Right renal pelvis (tissue), 4 donors: ENCODE measurements at places on chromosomes 13 and 19.

DNA sequence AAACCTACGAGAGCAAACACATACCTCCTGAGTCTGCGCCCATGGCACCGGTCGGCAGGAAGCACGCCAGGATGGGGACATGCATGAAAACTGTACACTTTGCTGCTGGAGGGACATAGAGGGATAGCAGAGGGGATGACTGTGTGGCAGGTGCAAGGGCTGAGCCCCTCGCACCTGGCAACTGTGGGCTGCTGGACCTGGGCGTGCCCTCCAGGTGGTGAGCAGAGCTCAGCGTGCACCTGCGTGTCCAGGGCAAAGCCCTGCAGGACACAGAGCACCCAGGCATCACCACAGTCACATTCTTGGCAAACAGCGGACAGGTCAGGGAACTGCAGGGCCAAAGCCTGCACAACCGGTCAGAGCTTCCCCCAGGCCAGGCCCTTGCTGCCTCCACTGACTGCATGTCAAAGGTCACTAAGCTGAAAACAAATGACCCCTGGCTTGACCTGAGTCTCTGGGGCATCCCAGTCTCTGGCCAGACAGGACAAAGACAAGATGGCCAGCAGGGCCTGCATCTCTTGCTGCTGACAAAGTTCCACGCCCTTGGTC is 9.0 kb upstream of the ISYNA1 start:
- DNase-seq: no peak

DNA sequence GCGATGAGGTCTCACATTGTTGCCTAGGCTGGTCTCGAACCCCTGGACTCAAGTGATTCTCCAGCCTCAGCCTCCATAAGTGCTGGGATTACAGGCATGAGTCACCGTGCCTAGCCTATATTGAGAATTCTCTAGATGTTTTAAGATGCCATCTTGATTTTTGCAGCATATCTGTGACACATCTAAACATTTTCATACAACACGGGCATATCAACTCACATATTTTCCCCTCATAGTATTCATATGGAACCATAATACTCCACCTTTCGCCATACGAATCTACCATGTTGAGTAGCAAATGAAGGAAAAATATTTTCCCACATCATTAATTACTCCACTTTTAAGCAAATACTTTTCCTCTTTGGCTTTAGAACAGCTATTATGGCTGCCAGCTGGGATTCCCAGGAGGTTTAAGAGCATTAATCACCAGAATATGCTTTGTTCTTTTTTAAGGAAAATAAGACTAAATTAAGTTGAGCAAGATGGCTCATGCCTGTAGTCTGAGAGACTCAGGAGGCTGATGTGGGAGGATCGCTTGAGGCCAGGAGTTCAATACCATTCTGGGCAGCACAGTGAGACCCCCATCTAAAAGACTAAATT is 56.9 kb upstream of the GTF2F2 start:
- no peak for DNase-seq

DNA sequence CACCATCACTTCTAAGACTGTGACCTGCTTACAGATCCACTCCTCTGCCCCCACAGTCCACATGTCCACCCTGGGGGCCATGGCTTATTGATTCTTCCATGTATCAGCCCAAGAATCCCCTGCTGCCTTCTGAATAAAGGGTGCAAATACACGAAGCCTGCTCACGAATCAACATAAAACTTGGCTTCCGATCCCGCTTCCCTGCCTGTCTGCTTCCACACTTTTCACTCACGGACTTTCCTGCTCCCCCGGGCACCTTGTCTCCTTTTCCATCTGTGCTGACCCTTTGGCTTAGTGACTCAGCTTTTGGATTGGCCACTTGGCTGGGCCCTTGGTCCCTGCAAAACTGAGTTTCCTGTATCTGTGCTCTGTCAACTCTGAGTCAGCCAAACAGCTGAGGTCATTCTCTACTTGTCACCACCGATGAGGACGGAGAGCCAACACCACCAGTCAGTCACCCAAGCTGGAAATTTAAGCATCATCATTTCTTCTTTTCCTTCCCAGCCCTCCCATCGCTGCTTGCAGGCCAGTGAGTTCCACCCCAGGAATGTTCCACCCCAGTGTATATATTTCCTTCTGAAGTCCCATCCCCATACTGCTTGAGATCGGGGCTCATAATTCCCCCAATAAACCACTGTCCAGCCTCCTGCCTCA is 11.4 kb upstream of the USP12 start:
- DNase-seq: no peak

DNA sequence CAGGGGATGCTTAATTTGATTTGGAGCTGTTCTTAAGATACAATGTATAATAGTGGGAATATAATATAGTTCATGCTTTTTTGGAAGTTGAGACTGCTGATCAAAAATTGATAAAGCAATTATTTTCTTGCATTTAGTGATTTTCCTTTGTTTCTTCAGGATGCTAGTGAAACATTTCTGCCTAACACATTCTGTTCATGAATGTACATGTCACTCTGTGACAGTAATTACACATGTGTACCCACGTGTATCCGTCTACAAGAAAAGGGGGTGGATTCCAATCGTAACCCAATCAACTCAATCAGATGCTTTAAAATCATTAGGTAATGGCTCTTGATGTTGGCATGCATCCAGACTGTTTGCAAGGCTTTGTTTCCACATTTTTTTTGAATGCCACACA is 5.0 kb upstream of the FRY start:
- DNase-seq: no peak

DNA sequence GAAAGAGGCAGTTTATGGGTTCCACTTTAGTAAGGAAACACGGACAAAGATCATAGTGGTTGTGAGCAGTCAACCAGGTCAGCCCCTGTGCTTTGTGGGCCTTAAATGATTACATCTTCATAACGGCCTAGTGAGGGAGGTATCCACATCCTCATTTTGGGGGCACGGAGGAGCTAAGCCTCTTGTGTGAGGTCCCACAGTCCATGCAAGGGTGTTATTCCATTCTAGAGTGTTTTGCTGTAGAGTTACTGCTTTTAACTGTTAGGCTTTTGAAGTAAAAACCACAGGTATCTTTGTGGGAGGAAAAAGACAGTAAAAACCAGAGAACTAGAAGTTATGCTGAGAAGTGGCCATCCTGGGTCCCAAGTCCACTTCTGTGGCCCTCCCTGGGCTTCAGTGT is 4.0 kb downstream of the NOP53 start:
- DNase-seq: no peak

GRCh38 chr13:76745261-76746200 is 140.7 kb downstream of the KCTD12 start:
- no peak for DNase-seq

- no peak for DNase-seq
Observed at GRCh38 chr19:38252385-38252784, 3.8 kb downstream of the PPP1R14A start.

DNA sequence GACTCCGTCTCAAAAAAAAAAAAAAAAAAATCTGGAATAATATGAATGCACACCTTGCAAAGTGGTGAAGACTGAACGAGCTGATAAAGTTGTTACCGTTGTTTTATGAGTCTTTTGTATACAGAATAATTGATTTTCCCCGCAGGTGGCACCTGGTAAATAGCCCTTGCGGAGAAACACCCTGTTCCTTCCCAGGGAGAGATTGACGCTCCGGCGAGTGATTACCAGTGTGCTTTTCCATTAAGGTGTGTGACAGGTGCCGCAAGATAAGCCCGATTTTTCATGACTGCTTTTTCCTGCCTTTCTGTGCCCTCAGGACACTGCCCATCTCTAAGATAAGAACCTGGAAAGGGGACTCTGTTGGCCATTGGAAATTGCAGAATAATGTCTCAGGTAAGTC is 943 bp downstream of the ZNF302 start:
- no peak for DNase-seq

GRCh38 chr19:29964171-29964570 is 22.1 kb downstream of the URI1 start:
- no peak for DNase-seq

- no peak for DNase-seq
Observed at GRCh38 chr19:49820125-49820524, 2.0 kb downstream of the MED25 start.

DNA sequence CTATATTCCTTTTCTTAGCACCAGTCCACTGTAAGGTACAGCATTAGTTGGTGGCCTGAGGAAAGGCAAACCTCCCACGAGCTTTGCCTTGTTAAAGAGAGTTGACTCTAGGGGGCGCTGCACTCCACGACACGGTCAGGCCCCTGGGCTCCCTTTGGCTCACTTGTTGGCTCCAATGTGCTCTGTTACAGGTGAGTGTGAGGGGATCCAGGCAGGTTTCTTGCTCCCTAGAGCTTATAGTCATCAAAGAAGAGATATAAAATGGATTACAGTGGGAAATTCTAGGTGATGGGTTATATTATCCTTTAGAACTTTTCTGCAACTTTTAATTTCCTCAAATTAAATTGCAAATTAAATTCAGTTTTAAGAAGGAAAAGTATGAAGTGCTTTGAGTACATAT is 3.7 kb downstream of the WDR87 start:
- DNase-seq: peak; percentile 74

DNA sequence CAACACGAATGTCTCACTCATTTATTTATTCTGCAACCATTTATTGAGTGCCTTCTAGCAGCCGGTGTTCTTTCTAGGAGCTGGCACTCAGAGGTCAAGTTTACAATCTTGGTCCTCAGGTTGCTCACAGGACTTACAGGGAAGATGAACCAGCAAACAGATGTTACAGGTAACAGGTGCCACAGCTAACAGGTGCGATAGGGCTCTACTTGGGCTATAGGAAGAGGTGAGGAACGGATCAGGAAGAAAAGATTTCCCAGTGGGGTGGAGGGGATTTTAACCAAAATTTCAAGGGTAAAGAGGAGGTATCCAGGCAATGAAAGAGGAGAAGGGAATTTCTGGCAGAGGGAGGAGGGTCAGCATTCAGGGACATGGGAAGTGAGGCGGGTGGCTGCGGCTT is 87.3 kb upstream of the FARP1 start:
- DNase-seq: no peak

DNA sequence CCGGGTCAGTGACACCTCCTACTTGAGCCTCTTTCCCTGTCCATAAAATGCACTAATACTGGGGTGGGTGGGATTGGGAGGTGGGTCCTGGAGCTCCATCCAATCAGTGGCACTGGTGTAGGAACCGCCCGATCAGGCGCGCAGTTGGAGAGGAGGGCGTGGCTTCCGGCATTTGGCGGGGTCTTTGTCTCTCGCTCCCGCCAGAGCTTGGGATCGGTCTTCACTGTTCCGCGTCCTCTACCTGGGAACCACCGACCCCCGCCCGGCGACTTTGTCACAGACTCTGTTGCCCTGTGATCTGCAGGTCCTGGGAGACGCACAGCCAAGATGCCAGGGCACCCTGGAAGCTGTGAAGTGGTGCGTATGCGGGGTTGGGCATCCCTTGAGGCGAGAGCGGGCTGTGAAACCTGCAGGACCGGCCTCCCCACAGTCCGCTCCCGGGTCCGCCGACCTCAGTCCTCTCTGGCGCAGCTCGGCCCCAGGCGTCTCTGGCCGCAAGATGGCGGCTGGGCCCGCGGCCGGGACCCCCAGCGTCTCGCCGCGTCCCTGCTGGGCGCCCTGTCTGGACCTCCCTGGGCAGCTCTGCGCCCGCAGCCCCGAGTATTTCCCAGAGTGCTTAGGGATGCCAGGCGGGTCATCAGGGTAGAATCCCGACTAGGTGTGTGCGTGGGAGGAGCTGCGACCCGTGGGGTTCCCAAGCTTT is 41.6 kb upstream of the ZNF730 start:
- peak; percentile 71 for DNase-seq

- no peak for DNase-seq
Observed at GRCh38 chr13:21402586-21403307, 56.4 kb downstream of the ZDHHC20 start.

- DNase-seq: no peak
Observed at GRCh38 chr19:45863840-45864628, at the start of gene FOXA3. Gene FOXA3, plus strand, starts transcription at chr19:45864326. Its CDS starts 131 bp downstream, at chr19:45864457.

DNA sequence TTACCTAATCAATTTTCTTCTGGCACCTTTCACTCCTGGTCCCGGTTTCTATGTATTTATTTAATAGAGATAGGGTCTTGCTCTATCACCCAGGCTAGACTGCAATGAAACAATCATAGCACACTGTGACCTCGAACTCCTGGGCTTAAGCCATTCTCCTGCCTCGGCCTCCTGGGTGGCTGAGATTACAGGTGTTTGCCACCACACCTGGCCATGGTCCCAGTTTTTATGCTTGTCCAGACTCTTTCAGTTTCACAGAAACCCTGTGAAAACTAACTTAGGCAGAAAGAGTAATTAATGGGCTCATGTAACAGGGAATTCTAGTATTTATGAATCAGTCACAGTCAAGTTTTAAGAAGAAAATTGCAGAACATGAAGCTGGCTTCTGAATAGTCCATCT is 9.0 kb upstream of the STK24 start:
- DNase-seq: no peak

DNA sequence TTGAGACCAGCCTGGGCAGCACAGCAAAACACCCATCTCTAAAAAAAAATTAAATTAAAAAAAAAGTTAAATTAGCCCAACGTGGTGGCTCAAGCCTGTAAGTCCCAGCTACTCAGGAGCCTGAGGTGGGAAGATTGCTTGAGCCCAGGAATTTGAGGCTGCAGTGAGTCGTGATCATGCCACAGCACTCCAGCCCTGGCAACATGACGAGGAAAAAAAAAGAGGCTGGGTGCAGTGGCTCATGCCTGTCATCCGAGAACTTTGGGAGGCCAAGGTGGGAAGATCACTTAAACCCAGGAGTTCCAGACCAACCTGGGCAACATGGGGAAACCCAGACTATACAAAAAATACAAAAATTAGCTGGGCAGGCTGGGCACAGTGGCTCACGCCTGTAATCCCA is 2.2 kb upstream of the TMEM161A start:
- DNase-seq: no peak

DNA sequence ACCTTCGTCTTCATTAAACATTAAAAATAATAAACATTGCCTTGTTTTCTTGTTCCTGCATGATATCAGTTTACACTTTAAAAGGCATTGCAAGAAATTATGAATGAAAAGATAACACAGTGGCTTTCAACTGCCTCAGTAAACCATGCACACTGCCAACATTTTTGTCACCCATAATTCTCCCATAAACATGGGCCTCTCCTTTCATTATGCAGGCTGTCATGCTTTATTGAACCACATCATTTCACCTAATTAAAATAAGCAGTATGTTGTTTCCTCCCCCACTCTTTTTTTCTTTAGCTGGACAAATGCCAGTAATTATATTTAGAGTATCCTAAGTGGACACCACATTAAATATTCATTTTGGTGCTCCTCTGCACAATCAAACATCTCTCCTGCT is 1566.5 kb upstream of the SLC10A2 start:
- DNase-seq: peak; percentile 16
